Nucleus accumbens (tissue), 56 donors: ENCODE measurements at places on chromosomes 11 and 22.
A peak's percentile ranks its signal among the peaks of the same experiment; 100 is the strongest.

GRCh38 chr11:121385688-121386087, 66.4 kb upstream of the SORL1 start:
- DNase-seq: no peak

DNA sequence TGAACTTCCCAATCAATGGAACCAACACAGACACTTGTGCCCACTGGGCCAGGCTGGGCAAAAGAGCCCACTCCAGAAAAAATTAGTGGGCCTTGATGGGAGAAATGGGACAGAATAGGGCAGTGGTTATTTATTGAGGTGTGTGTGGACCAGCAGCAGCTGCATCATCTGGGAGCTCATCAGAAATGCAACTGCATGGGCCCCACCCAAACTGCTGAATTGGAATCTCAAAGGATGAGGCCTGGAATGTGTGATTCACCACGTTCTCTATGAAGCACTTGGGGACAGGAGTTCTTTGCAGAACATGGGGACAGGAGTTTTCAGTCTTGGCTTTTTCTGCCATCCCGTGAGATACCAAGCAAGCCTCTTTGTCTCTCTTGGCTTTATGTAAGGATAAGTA, 255.6 kb upstream of the PLET1 start:
- no peak for DNase-seq

GRCh38 chr22:19041704-19042074, 80.5 kb downstream of the DGCR2 start:
- DNase-seq: no peak

- no peak for DNase-seq
Observed at GRCh38 chr11:130633466-130633865, 185.0 kb downstream of the ADAMTS15 start.

GRCh38 chr11:128493570-128493965, 93.8 kb downstream of the ETS1 start:
- no peak for DNase-seq

GRCh38 chr11:43852057-43852636, 28.5 kb upstream of the ALKBH3 start:
- DNase-seq: peak; percentile 11

DNA sequence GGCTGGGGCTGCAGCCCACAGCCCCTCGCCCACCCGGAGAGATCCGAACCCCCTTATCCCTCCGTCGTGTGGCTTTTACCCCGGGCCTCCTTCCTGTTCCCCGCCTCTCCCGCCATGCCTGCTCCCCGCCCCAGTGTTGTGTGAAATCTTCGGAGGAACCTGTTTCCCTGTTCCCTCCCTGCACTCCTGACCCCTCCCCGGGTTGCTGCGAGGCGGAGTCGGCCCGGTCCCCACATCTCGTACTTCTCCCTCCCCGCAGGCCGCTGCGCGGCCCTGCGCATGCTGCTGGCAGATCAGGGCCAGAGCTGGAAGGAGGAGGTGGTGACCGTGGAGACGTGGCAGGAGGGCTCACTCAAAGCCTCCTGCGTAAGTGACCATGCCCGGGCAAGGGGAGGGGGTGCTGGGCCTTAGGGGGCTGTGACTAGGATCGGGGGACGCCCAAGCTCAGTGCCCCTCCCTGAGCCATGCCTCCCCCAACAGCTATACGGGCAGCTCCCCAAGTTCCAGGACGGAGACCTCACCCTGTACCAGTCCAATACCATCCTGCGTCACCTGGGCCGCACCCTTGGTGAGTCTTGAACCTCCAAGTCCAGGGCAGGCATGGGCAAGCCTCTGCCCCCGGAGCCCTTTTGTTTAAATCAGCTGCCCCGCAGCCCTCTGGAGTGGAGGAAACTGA, 731 bp downstream of the GSTP1 start:
- peak; percentile 64 for DNase-seq

GRCh38 chr22:31160328-31160978, 471 bp downstream of the RNF185 start:
- DNase-seq: no peak

DNA sequence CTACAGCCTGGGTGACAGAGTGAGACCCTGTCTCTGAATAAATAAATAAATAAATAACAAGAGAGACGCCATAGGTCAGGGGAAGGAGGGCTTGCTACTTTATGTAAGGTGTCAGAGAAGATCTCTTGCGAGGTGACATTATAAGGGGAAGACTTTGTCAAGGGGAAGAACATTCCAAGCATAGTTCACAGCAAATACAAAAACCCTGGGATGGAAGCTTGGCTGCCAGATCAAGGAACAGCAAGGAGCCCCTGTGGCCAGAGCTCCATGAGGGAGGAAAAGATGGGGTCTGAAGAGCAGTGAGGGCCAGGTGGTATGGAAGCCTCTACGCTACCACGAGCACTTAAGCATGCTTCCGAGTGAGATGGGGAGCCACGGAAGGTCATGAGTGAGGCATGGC, 62.3 kb downstream of the AHNAK start:
- no peak for DNase-seq

DNA sequence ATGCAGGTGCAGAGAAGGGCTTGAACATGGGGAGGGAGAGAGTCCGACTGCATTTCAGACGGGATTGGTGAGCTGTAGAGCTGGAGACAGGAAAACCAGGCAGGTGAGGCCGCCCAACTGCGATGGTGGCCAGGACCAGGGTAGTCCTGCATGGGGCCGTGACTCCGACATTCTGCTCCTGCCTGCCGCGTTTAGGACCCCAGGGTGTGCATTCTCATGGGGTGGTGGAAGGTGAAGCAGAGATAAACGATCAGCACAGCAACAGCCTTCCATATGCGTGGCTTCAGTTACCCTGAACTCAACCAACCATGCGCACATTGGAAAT, 29.3 kb downstream of the SHANK2 start:
- no peak for DNase-seq

- DNase-seq: no peak
Observed at GRCh38 chr22:19720999-19721329, 2.4 kb upstream of the GP1BB start.

- peak; percentile 25 for DNase-seq
Observed at GRCh38 chr11:111718436-111718835, 47.8 kb downstream of the PPP2R1B start.

GRCh38 chr22:40107851-40108378, 69.8 kb upstream of the TNRC6B start:
- no peak for DNase-seq

- no peak for DNase-seq
Observed at GRCh38 chr11:115676768-115677167, 172.6 kb upstream of the CADM1 start.

DNA sequence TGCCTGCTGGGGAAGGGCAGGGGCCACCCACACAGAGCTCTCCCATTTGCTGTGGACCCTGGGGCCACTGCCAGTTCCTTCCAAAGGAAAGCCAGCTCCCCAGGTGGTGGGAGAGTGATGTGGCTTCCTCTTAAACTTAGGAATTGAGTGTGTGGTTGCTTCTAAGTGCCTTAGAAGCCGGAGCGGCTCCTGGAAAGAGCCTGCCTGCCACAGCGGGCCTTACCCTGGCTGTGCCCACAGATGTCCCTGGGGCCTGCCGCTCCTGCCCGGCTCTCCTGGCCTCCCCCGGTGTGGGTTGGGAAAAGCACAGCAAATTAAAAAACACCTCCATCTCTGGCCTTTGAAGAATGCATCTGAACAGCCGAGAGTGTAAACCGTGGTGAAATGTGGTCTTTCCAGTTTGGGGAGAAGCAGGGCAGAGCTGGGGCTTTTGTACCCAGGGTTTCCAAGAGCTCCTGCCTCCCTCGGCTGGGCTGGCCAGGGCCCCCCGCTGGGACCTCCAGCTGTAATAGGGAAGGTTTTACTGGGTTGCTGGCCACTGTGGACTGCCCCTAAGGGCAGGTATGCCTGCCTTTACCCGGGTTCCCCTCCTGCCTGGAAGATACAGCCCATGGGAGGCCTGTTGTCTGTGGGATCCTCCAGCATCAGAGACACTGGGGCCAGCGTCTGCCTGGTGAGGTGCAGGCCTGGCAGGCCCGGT, 30.2 kb downstream of the LRP5 start:
- no peak for DNase-seq

DNA sequence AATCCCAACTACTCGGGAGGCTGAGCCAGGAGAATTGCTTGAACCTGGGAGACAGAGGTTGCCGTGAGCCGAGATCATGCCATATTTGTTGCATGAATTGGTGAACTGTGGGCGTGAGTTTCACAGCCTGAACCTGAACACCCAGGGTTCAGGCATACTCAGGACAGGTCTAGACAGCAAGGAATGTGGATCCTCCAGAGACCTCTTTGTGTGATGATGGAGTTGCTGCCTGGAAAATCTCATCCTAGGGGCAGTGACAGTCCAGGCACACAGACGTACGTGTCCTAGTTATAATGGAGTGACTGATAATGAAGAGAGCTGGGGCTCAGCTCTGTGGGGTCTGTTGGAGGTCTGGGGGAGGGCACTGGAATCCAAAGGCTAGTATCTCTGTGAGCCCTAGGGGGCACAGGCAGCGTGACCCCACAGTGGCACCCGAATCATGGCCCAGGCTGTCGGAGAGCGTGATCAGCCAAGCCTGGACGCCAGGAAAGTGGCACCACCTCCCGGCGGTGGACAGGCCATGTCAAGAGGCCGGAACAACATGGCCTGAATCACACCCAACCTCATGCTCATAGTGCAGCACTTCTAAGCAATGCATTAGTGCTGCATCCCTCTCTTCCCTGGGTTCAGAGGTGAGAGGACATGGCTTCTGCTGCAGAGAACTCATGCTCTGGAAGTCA, 31.7 kb downstream of the RIBC2 start:
- DNase-seq: no peak

DNA sequence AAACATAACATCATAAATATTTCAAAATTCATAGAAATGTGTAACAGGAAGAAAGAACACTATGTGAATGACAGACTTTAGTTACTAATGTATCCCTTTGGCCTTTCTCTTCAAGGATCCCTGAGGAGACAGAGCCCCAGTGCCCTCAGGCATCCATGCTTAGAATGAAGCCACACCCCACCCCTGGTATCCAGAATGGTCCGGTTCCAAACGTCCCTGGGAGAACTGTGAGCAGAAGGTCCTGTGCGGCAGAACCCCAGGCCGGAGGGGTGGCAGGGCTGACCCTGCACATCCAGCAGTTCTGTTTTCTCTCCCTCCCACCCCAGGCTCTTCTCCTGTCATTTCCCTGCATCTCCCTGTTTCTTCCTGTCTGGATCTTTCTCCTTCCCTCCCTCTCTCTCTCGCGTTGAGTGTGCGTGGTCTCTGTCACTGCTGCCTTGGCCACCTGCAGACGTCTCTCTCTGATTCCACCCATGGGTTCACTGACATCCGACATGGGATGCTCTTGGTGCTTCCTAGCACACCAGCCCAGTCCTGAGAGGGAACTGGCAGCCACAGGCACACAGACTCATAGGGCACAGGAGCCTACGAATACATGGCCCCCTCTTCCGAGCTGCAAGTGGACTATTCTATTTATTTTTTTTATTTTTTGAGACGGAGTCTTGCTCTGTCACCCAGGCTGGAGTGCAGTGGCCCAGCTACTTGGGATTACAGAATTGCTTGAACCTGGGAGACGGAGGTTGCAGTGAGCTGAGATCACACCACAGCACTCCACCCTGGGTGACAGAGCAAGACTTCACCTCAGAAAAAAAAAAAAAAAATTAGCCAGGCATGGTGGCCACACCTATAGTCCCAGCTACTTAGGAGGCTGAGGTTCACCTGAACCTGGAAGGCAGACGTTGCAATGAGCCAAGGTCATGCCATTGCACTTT, 5.7 kb downstream of the RFPL1 start:
- DNase-seq: no peak

DNA sequence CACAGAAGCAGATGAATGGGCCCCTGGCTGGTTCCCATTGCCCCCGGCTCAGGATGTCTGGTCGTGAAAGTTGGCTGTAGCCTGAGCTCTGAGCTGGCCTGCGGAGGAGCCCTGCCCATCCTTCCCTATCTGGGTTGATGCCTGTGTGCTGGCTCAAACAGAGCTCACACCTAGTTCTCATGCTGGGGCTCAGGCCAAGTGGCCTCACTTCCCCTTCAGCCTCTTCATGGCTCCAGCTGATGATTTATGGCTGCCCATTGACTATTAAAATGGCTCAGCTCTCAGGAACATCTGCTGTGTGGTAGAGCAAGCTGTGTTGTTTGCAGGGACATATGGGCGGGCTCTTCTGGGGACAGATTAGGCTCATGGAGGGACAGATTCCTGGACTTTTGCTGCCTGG, 64.7 kb downstream of the ADAMTS15 start:
- DNase-seq: no peak
